ENCODE measurements at places on chromosomes 4 and X.

GRCh38 chr4:65791812-65792308 is 121.6 kb upstream of the EPHA5 start:
- H3K4me3 ChIP-seq: no peak overlapping the region
- H3K36me3 ChIP-seq: no peaks in the 10 kb centered on the region
- H3K27me3 ChIP-seq: no peaks in the 10 kb centered on the region
- H3K4me1 ChIP-seq: no peaks in the 10 kb centered on the region
- no peak for DNase-seq
- no peak overlapping the region for H3K27ac ChIP-seq

- H3K36me3 ChIP-seq: no peaks in the 10 kb centered on the region
- H3K4me3 ChIP-seq: no peak overlapping the region
- no peaks in the 10 kb centered on the region for H3K27me3 ChIP-seq
- no peak for DNase-seq
- H3K27ac ChIP-seq: no peak overlapping the region
Measured at GRCh38 chr4:30950737-30951136, 230.6 kb downstream of the PCDH7 start.

GRCh38 chrX:40247848-40248622 is 150.3 kb upstream of the BCOR start:
- H3K27me3 ChIP-seq: peaks cover 12% of the 10 kb centered on the region
- H3K27ac ChIP-seq: peak overlapping the region; percentile 84
- peaks cover 7% of the 10 kb centered on the region for H3K4me1 ChIP-seq
- DNase-seq: no peak

DNA sequence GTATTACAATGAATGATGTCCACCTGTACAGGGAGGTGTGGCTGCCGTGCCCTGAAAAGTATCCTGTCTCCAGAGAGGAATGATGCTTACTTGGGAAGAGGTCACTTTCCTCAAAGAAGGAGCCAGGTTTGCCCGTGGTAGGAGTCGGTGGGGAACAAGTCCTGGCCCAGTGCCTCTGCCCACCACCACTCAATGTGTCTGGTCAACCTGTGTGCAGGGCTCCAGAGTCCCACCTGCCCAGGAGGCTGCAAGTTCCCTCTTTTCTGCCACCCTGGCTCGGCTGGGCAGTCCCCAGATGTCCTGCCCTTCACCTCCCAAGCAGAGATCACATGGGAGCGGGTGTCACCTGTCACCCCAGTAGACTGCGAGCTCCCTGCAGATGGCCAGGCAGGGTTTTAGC is 75.4 kb upstream of the C4orf50 start:
- H3K4me1 ChIP-seq: peaks cover 5% of the 10 kb centered on the region
- H3K27me3 ChIP-seq: peaks cover 9% of the 10 kb centered on the region
- H3K27ac ChIP-seq: no peak overlapping the region
- no peak overlapping the region for H3K4me3 ChIP-seq
- DNase-seq: no peak

- no peak overlapping the region for H3K27ac ChIP-seq
- peaks cover 18% of the 10 kb centered on the region for H3K36me3 ChIP-seq
- no peaks in the 10 kb centered on the region for H3K27me3 ChIP-seq
- no peak overlapping the region for H3K4me3 ChIP-seq
Measured at GRCh38 chr4:139331185-139331584, 28.9 kb upstream of the NDUFC1 start.

GRCh38 chrX:74419864-74420195 is 1.5 kb upstream of the SLC16A2 start:
- H3K4me3 ChIP-seq: peak overlapping the region; percentile 89
- H3K27ac ChIP-seq: no peak overlapping the region
- peaks cover 53% of the 10 kb centered on the region for H3K27me3 ChIP-seq
- peaks cover 13% of the 10 kb centered on the region for H3K4me1 ChIP-seq
- DNase-seq: no peak
- H3K36me3 ChIP-seq: no peaks in the 10 kb centered on the region

- H3K27ac ChIP-seq: no peak overlapping the region
- no peaks in the 10 kb centered on the region for H3K36me3 ChIP-seq
- H3K4me1 ChIP-seq: no peaks in the 10 kb centered on the region
- H3K4me3 ChIP-seq: no peak overlapping the region
- no peaks in the 10 kb centered on the region for H3K27me3 ChIP-seq
Measured at GRCh38 chr4:71269233-71269632, 69.6 kb upstream of the SLC4A4 start.

GRCh38 chr4:180059216-180059881 is 2183.9 kb upstream of the TENM3 start:
- H3K36me3 ChIP-seq: peaks cover 7% of the 10 kb centered on the region
- peaks cover 51% of the 10 kb centered on the region for H3K27me3 ChIP-seq
- H3K27ac ChIP-seq: no peak overlapping the region
- H3K4me3 ChIP-seq: peak overlapping the region; percentile 95

DNA sequence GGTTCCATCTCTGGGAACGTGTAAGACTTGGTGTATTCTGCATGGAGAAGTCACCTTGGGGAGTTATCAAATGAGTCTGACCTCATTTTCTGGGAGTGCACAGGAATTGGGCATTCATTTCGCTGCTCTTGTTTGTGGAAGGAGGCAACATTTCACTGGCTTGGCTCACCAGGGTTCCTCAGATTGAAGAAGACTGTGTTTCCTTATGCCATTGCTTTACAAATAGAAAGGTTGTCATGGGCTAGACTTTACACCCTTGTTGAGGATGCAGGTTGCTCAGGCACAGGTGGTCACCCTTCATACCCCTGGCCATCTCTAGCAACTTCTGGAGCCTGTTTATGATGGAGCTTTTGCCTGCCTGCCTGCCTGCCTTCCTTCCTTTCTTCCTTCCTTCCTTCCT is 114.4 kb downstream of the AASDH start:
- H3K36me3 ChIP-seq: no peaks in the 10 kb centered on the region
- H3K4me3 ChIP-seq: no peak overlapping the region
- H3K4me1 ChIP-seq: no peaks in the 10 kb centered on the region
- DNase-seq: no peak
- no peaks in the 10 kb centered on the region for H3K27me3 ChIP-seq

GRCh38 chr4:174217273-174218126 is 66.0 kb downstream of the FBXO8 start:
- H3K27ac ChIP-seq: no peak overlapping the region
- H3K36me3 ChIP-seq: peaks cover 10% of the 10 kb centered on the region
- peaks cover 36% of the 10 kb centered on the region for H3K4me1 ChIP-seq
- peaks cover 74% of the 10 kb centered on the region for H3K27me3 ChIP-seq

DNA sequence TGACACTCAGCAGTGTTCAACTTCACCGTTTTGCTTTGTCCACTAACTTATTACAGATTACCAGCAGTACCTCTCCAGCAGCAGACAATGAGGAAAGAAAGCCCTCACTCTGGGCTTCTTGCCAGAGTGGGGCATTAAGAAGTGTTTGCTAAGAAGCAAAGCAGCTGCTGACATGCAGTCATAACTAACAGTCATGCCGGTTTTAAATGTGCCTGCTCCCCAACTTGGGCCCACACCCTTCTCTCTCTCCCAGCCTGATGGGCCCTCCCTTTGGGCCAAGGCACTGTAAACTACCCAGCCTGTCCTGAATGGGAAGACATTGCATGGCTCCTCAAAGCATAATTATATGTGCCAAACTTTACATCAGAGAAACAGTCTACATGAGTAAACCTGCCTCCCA is 54.6 kb upstream of the HHIP start:
- peaks cover 7% of the 10 kb centered on the region for H3K36me3 ChIP-seq
- H3K27ac ChIP-seq: no peak overlapping the region
- no peak overlapping the region for H3K4me3 ChIP-seq
- no peaks in the 10 kb centered on the region for H3K4me1 ChIP-seq
- H3K27me3 ChIP-seq: peaks cover 8% of the 10 kb centered on the region

DNA sequence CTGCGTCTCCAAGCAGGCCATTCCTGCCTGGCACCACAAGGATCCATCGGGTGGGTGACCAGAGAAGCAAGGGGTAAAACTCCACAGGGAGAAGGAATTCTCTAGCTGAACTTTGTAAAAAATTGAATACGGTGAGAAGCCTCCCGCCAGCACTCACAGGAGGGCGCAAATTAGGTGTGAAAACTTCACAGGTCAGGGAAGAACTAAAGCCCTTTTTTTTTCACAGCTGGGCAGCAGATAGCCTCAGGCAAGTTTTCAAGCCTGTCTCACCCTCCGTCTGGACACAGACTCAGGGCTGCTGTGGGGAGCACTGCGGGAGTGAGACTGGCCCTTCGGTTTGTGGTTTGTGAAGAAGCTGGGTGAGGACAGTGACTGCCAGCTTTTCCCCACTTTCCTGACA is 224.1 kb upstream of the FGF16 start:
- H3K4me3 ChIP-seq: no peak overlapping the region
- no peaks in the 10 kb centered on the region for H3K27me3 ChIP-seq
- no peaks in the 10 kb centered on the region for H3K4me1 ChIP-seq
- H3K36me3 ChIP-seq: no peaks in the 10 kb centered on the region

GRCh38 chr4:41145571-41146078 is 68.7 kb downstream of the APBB2 start:
- H3K27me3 ChIP-seq: peaks cover 4% of the 10 kb centered on the region
- no peak overlapping the region for H3K27ac ChIP-seq
- H3K4me3 ChIP-seq: no peak overlapping the region
- no peaks in the 10 kb centered on the region for H3K36me3 ChIP-seq
- no peak for DNase-seq

GRCh38 chr4:140095694-140096482 is 58.1 kb downstream of the MAML3 start:
- peaks cover 65% of the 10 kb centered on the region for H3K4me1 ChIP-seq
- no peaks in the 10 kb centered on the region for H3K27me3 ChIP-seq
- H3K27ac ChIP-seq: peak overlapping the region; percentile 93
- peak overlapping the region; percentile 88 for H3K4me3 ChIP-seq
- no peak for DNase-seq
- H3K36me3 ChIP-seq: no peaks in the 10 kb centered on the region

GRCh38 chr4:99468889-99469288 is 33.7 kb upstream of the ADH7 start:
- H3K4me1 ChIP-seq: no peaks in the 10 kb centered on the region
- peaks cover 19% of the 10 kb centered on the region for H3K27me3 ChIP-seq
- H3K36me3 ChIP-seq: no peaks in the 10 kb centered on the region
- no peak overlapping the region for H3K4me3 ChIP-seq
- no peak overlapping the region for H3K27ac ChIP-seq
- no peak for DNase-seq

- no peak overlapping the region for H3K27ac ChIP-seq
- peaks cover 10% of the 10 kb centered on the region for H3K36me3 ChIP-seq
- DNase-seq: no peak
- no peak overlapping the region for H3K4me3 ChIP-seq
- no peaks in the 10 kb centered on the region for H3K27me3 ChIP-seq
Measured at GRCh38 chr4:68310651-68311247, 39.1 kb downstream of the YTHDC1 start.

DNA sequence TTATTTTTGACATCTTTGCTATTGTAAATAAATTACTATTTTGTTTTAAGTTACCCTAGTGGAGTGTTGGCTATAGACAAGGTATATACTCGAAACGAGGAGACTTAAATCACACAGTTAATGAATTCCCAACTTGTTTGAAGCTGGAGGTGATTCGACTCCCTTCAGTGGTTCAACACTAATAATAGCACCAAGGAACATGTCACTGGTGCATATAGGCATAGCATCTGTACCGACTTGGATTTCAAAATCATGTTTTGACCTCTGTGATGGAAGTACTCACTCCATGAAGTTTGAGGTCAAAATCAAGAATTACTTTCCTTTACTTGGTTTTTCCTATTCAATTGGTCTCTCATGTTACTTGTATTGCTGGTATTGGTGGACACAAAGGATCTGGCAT is 66.5 kb downstream of the ZFX start:
- H3K4me3 ChIP-seq: no peak overlapping the region
- no peak for DNase-seq
- H3K4me1 ChIP-seq: peaks cover 3% of the 10 kb centered on the region
- no peak overlapping the region for H3K27ac ChIP-seq
- no peaks in the 10 kb centered on the region for H3K27me3 ChIP-seq

DNA sequence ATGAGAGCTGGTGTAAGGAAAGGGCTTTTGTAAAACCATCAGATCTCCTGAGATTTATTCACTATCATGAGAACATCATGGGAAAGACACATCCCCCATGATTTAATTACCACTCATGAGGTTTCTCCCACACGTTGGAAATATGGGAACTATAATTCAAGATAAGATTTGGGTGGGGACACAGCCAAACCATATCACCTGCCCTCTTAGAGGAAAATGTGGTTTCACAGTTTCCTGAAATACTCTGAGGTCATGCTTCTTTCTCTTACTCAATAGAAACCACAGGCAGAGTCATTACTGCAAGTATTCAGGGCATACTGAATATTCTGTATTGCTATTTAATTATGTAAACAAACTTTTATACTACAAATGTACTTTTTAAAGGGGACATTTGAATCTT is 1453.3 kb downstream of the PCDH18 start:
- no peak overlapping the region for H3K4me3 ChIP-seq
- no peaks in the 10 kb centered on the region for H3K4me1 ChIP-seq
- no peak overlapping the region for H3K27ac ChIP-seq

DNA sequence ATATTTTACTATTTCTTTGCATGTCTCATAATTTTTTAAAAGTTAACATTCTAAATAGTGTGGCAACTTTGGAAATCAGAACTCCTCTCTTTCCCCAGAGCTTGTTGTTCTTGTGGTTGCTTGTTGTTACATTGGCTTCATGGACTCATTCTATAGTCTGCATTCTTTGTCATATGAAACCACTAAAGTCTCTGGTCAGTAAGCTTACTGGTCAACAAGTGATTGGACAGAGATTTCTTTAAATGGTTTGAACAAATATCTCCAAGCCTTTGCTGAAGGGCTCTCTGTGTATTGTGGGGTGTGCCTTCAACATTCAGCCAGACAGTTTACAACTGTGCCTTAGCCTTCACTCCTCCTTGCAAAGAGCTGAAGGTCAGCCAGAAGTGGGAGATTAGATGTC is 147.2 kb downstream of the OPHN1 start:
- H3K27ac ChIP-seq: no peak overlapping the region
- no peak overlapping the region for H3K4me3 ChIP-seq
- no peaks in the 10 kb centered on the region for H3K36me3 ChIP-seq
- DNase-seq: no peak

DNA sequence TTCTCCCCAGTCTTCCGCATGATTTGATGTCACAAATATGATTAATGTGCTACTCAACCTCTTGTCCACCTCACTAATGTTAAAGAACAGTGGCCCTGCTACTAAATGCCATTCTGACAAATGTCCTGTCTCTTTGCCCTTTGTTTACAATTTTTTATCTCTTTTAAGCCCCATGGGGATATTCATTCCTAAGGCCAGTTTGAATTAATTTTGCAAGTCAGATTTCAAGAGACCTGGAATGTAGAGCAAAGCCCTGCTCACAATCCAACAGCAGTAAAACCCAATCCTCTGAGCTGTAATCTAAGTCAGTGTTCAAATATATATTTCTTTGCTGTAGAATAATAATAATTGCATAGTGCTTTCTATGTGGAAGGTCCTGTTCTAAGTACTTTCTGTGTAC is 81.2 kb downstream of the LDB2 start:
- peaks cover 4% of the 10 kb centered on the region for H3K27me3 ChIP-seq
- DNase-seq: no peak
- no peak overlapping the region for H3K4me3 ChIP-seq
- no peak overlapping the region for H3K27ac ChIP-seq
- H3K4me1 ChIP-seq: no peaks in the 10 kb centered on the region

GRCh38 chrX:49910344-49910743 is 12.1 kb upstream of the CLCN5 start:
- H3K27ac ChIP-seq: no peak overlapping the region
- no peaks in the 10 kb centered on the region for H3K27me3 ChIP-seq
- peak; percentile 7 for DNase-seq
- no peak overlapping the region for H3K4me3 ChIP-seq

- no peaks in the 10 kb centered on the region for H3K27me3 ChIP-seq
- no peaks in the 10 kb centered on the region for H3K4me1 ChIP-seq
- no peaks in the 10 kb centered on the region for H3K36me3 ChIP-seq
- no peak for DNase-seq
Measured at GRCh38 chrX:5236749-5237148, 991.9 kb downstream of the NLGN4X start.

- peaks cover 16% of the 10 kb centered on the region for H3K4me1 ChIP-seq
- no peak overlapping the region for H3K4me3 ChIP-seq
- no peaks in the 10 kb centered on the region for H3K36me3 ChIP-seq
- no peaks in the 10 kb centered on the region for H3K27me3 ChIP-seq
Measured at GRCh38 chr4:40912460-40913184, 162.9 kb downstream of the NSUN7 start.

Data from naive B cell (primary cell).